ENCODE measurements at places on chromosomes 11 and 22.

GRCh38 chr11:32462011-32462690 is 26.8 kb upstream of the WT1 start:
- H3K4me1 ChIP-seq: no peaks in the 10 kb centered on the region
- H3K27ac ChIP-seq: no peak overlapping the region
- DNase-seq: no peak
- no peaks in the 10 kb centered on the region for H3K36me3 ChIP-seq

- H3K27ac ChIP-seq: no peak overlapping the region
- H3K4me1 ChIP-seq: no peaks in the 10 kb centered on the region
- no peak overlapping the region for H3K4me3 ChIP-seq
- no peaks in the 10 kb centered on the region for H3K27me3 ChIP-seq
- no peaks in the 10 kb centered on the region for H3K36me3 ChIP-seq
These were observed 1003.2 kb downstream of the NTM start for GRCh38 chr11:132373405-132374143.

DNA sequence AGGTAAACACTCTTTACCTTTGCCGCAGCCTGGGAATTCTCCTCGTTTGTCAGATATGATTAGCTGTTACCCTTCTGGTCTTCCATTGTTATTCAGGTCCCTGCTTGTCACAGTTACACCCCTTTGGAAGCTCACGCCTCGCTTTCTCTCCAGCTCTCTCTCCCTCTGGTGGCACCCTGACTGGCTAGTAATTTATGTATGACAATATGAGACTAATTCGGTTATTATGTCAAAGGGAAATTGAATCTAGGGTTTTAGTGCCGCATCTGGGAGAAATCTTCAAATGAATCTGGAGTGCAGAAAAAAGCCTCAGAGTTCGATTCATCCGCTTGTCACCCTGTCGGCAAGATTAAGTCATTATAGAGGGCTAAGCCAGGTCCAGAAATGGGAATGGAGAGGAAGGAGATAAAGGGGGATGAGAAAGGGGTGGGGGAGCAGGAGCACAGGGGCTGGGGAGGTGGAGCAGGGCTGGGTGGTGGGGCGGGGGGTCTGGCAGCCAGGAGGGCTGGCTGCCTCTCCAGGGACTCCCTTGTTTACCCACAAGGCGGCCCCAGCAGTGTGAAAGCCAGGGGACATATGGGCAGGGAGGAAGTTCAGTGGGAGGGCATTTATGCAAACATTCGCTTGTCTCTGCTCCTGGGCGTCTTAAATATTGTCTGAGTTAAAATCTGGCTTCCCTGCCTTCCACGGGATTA is 179.0 kb upstream of the NECTIN1 start:
- H3K36me3 ChIP-seq: no peaks in the 10 kb centered on the region
- DNase-seq: no peak
- peak overlapping the region; percentile 8 for H3K4me3 ChIP-seq
- H3K4me1 ChIP-seq: peaks cover 2% of the 10 kb centered on the region

- H3K4me1 ChIP-seq: peaks cover 2% of the 10 kb centered on the region
- H3K4me3 ChIP-seq: no peak overlapping the region
- peaks cover 8% of the 10 kb centered on the region for H3K36me3 ChIP-seq
- no peaks in the 10 kb centered on the region for H3K27me3 ChIP-seq
- H3K27ac ChIP-seq: no peak overlapping the region
- DNase-seq: no peak
These were observed 60.4 kb upstream of the ZBED5 start for GRCh38 chr11:10918275-10918674.

DNA sequence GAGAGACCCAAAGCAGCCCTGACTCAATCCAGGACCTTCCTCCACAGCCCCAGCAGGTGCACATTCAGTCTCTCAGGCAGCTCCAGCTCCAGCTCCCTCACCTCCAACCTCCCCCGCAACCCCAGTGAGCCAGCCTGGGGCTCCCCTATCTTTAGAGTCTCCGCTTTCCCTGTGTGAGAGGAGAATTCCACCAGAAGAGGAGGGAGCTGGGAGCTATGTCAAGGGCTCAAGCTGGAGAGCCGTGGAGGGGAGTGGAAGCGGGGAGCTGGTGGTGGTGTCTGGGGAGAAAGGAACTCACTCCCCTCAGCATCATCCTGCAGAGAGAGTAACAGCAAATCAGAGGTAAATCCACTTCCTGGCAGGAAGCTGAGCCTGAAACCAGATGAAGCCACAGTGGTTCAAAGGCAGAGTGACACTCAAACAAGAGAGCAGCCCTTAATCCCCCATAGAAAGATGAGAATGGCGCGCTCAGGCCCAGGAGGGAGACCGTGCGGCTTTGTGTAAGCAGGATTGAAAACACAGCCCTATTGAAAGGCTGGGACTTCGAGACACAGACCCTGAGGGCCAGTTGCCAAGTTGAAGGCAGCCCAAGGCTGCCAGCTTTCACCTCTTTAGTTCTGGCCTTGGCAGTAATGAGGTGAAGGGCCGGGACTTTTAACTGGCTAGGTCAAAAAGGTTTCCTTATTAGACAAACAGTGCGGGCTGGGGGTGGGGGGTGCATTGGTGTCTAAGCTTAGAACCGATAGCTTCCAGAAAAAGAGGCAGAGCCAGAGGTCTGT is 21.4 kb upstream of the CDON start:
- no peak overlapping the region for H3K4me3 ChIP-seq
- no peaks in the 10 kb centered on the region for H3K27me3 ChIP-seq
- DNase-seq: no peak
- H3K4me1 ChIP-seq: peaks cover 23% of the 10 kb centered on the region

All from H9 (cell line).